ENCODE measurements at places on chromosomes 12 and 14. TPM values are rescaled to one million over a fixed set of nuclear protein-coding genes. Genes with fewer than 3 reads are reported as not detected.

INSM2 gene
- not detected for total RNA-seq

SPIC gene
- total RNA-seq, result not detected

DNA sequence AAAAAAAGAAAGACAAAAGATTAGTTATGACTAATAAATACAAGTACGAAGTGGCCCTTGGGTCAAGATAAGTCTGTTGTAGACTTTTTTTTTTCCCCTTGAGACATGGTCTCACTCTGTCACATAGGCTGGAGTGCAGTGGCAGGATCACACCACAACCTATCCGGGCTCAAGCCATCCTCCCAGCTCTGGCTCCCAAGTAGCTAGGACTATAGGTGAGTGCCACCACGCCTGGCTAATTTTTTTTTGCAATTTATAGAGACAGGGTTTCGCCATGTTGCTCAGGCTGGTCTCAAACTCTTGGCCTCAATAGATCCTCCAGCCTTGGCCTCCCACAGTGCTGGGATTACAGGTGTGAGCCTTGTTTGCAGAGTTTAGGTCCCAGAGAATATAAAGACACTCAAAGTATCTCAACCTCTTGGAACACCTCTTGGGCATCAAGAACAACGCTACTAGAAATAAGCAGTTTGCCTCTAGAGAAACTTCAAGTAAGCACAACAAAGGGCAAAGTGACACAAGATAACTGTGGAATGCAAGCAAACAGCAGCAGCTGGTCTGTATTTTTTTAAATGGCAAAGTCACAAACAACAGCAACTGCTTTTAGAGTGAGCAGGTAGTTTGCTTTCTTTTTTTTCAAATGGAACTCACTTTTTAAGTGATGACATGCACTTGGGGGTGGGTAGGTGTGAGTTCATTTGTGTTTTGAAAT is 3.9 kb upstream of the MDM2 start:
- DNase-seq, result no peak

- peak; percentile 72 for DNase-seq
Measured at GRCh38 chr12:30719060-30719459, 23.4 kb upstream of the IPO8 start.

GRCh38 chr14:64502887-64503433 is 678 bp downstream of the ZBTB25 start:
- DNase-seq, result peak; percentile 19

- DNase-seq, result no peak
Measured at GRCh38 chr12:91687052-91688017, 458.3 kb downstream of the BTG1 start.

Measured in fibroblast of the aortic adventitia (primary cell).